ENCODE measurements at places on chromosomes 4 and X.

GRCh38 chr4:181030961-181031360, 1212.2 kb upstream of the TENM3 start:
- DNase-seq = no peak

- DNase-seq = no peak
Measured at GRCh38 chr4:128869776-128870509, 60.4 kb downstream of the JADE1 start.

DNA sequence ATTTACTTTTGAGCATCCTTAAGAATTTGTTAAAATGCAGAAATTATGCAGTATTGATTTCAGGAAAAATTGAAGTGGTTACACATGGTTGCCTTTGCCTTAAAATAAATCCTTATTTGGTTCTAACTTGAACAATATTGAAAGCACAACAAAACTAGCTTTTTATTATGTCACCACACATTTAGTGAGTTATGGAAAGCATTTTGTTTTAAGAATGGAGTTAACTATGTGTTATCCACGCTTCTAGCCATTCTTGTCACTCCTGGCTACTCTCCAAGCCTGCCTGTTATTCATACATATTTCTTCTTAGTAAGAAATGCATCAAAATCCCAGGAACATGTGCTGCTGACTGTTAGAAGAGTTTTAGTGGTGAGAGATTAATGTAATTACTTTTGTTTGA, 73.9 kb downstream of the FAT4 start:
- peak; percentile 59 for DNase-seq

GRCh38 chr4:15162046-15162445, 159.8 kb downstream of the CPEB2 start:
- DNase-seq = no peak

DNA sequence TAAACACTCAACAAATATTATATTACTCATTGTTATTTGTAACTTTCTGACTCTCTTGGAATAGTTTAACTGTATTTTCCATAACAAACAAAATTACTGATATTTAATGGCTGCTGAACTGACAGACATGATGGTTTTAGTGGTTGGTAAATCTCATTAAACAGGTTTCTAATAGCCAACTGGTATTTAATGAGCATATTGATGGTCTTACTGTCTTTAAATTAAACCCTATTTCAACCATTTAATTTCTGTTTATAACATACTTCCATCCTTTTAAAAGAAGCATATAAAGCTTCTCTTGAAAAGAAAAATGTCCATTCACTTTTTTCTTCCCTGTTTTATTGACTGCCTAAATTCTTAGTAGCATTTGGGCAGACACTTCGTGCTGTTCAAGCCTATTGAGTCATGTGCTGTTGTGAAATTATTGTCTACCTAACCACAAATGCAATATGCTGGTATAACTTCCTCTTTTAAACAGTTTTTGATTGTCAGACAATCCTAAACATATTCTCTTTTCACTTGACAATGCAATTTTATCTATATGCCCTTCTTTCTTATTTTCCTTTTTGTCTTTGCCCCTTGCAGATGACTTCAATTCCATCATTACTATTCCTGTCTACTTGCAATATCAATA, 163.9 kb upstream of the SLC7A11 start:
- DNase-seq = no peak

GRCh38 chr4:189974056-189974455, 33.4 kb downstream of the FRG1 start:
- no peak for DNase-seq

DNA sequence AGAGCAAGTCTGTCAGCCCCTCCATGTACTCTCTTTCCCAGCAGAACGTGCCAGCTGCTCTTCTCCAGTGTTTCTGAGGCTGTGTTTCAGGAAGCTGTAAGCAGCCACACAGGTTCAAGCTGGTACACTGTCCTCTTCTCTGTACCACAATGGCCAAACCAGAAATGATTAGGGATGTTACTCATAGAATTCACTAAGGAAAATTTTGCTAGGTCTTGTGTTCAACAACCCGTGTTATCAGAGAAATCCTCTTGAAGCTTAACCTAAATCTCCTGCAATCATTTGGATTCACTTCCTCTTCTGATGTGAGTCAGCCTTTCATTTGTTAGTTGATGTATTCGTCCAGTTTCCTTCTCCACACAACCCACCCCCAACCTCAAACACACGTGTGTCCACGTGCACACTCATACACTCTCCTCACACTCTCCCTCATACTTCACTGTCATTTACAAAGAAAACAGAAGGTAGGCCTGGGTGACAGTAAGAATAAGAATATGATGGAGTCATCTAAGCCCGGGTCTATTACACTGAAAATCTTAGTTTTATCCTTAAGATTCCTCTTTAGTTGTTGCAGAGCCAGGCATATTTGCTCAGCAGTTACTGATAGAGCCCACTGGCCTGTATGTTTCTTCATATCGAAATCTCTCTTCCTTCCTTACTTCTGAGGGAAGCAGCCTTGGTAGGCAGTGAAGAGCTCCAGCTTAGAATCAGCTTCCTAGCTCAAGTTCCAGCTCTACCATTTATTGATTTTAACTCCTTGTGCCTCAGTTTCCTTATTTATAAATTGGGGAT, 63.4 kb downstream of the DCUN1D4 start:
- no peak for DNase-seq

- no peak for DNase-seq
Measured at GRCh38 chr4:114547340-114548134, 51.1 kb upstream of the UGT8 start.

- DNase-seq = no peak
Measured at GRCh38 chr4:83605744-83606172, 69.8 kb downstream of the GPAT3 start.

DNA sequence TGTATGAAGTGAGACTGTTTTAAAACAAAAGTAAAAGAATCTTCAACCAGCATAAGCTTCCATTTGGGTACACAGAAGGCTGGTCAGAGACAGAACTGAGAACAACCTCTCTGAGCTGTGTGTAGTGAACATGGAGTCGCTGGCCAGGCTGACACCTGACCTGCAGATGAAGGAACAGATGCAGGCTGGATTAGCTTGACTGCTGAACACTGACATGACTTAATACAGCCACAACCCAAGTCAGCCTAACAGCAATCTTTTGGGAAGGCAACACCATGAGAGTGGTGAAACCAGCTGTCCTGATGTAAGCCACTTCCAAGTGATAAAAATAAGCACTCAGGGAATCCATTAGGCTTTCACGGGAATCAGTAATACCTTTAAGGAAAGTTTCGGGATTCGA, 10.1 kb downstream of the SCARB2 start:
- DNase-seq = no peak

GRCh38 chr4:37244583-37245390, at the start of gene NWD2:
Gene NWD2, plus strand, starts transcription at chr4:37244743. Its CDS starts 325 bp downstream, at chr4:37245068.
- no peak for DNase-seq

DNA sequence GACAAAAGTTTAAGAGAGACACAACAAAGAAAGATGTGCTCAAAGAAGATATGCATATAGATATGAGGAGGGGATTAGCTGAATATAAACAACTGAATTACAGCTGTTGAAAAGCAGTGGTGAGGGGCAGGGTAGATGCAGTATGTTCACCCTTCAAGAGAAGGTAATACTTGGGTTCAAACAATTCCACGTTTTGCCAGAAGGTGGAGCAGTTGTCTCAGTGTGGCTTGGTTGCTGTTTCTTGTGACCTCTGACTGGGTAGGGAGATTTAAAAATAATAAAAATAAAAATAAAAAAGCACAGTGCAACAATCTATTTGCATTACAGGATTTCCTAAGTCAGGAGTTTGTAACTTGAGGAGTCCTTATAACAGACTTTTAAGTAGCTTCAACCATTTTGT, 23.3 kb downstream of the PHOX2B start:
- DNase-seq = no peak

DNA sequence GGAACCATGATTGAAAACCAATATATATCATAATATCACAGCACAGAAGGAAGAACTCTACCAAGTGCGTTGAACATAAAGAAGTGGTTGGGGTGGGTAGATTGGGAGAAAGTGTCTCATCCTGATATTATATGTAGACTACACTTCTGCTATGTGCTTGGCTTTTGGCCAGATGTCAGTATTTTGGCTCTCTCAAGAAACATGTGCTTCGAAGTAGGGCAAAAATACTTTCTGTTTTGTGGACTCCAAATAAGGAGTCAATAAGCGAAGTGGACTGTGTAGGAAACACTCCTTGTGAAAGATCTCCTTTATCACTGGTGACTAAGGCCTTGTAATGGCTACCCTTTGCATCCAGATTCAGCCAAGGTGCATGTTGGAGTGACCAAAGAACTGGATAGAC, 7.8 kb upstream of the HPSE start:
- DNase-seq = no peak

- no peak for DNase-seq
Measured at GRCh38 chrX:123736333-123736921, 3.6 kb upstream of the THOC2 start.

- DNase-seq = no peak
Measured at GRCh38 chrX:51931566-51932150, 38.2 kb downstream of the MAGED1 start.

DNA sequence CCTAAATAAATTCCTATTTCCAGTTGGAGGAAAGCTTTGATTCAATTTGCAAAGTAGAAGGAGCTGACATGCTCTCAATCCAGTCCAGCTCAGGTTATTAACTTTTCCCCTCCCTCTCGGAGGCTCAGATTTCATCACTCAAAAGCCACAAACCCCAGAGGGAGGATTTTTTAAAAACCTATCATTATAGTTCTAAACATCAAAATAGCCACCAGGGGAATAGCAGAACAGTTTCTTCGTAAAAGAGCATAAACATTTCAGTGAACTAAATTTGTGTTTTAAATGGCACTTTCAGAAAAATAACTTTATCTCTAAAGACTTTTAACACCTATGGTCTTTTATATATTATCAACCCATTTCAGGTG, 8.8 kb downstream of the GPRIN3 start:
- DNase-seq = no peak

DNA sequence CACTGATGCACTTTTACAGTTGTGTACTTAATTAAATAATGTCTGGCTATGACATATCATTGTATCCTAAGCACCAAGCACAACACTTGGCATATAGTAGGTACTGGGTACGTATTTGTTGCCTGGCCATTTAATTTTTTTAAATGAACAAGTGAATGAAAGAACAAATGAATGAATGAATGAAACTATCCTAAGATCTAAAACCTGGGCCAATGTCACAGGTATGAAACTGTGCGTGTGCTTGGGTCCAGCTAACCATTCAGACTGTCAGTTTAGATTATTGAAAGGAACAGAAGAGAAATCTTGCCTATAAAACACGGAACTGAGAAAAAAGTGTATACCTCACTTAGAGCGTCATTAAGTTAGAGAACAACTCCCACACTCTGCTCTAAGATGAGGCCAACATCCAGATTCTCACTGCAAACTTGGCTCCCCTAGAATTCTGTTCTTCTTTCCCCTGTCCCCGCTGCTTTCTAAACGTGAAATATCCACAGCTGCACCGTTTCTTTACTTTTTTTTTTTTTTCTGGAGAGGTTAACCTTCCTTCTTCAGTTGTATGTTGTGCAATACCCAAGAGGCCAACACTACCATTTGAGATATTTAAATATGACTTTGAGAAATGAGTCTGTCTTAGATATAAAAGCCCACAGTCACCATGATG, 17.3 kb upstream of the SEL1L3 start:
- DNase-seq = no peak

All from HS-27A (cell line).